ENCODE measurements at places on chromosomes 3 and 15.

GRCh38 chr3:116390318-116390717 lies 55.0 kb downstream of the LSAMP start:
- no peak for DNase-seq

DNA sequence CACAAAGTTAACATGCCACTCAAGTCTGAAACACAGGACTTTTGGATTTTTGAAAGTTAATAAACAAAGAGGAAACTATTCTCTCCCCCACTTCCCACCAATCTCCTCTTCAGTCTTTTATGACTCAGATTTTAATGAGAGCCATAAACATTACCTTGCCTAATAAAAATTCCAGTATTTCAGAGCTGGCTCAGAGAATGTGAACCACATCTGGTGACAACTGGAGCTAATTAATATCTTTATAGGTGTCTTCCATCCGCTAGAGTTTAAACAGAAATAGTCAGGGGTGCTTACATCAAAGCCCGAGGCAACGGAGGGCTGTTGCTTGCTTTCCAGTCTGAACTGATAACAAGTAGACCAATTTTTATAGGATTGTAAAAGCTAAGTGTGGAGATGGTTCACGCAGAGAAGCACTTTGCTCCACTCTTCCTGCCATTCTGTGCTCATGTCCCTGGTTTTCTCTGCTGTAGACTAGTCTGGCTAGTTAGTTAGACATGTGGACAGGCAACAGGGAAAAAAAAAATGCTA lies 363.6 kb downstream of the NR2F2 start:
- no peak for DNase-seq

GRCh38 chr3:39718674-39719595 lies 90.5 kb upstream of the MYRIP start:
- DNase-seq: no peak

DNA sequence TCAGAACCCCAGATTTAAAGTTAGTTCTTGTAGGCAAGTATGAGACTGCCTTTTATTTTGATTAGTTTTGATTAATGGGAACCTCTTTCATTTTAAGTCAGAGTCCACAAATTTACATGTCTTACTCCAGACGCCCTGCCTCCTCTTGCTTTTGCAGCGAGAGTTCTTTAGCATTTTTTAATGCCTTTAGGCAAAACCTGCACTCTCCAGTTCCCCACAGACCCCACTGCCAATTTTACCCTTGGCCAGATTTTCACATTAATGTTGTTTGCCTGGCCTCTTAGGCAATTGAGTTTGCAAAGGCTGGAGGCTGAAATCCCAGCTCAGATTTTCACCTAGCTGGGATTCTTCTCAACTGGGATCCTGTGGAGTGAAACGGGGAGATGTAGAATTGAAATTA lies 85.8 kb downstream of the GAP43 start:
- DNase-seq: no peak

DNA sequence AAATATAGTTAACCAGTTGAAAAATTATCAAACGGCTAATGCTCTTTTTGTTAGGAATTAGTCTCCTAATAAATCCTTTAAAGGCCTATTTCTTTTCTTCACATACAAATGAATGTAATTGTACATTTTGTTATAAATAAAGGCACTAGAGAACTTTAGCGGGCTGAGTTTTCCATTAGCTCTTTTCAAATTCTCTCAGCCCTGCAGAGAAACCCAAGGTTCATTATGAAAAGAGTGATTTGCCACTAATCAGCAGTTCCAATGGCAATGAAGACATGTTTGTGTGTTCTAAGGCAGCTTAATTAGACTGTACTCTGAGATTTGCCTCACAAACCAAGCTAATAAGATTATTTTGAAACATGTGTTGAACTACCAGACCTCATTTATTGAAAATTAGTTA lies 64.6 kb upstream of the P2RY1 start:
- no peak for DNase-seq

DNA sequence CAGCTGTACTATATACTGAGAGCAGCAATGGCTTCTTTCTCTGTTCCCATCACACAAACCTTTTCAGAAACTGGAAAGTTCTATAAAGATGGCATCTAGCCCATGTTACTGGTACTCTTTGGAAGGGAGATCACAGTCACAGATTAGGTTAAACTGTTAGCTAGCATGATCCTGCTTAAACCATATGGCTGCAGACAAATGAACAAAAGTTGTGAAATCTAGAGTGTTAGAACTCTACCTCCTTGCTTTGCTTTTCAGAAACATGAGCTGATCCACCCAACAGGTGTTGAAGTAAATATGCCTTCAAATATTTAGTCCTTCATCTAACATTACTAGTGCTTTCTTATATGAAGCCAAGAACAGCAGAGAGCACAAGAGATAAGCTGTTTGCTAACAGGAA lies 102.6 kb downstream of the SNRK start:
- no peak for DNase-seq

DNA sequence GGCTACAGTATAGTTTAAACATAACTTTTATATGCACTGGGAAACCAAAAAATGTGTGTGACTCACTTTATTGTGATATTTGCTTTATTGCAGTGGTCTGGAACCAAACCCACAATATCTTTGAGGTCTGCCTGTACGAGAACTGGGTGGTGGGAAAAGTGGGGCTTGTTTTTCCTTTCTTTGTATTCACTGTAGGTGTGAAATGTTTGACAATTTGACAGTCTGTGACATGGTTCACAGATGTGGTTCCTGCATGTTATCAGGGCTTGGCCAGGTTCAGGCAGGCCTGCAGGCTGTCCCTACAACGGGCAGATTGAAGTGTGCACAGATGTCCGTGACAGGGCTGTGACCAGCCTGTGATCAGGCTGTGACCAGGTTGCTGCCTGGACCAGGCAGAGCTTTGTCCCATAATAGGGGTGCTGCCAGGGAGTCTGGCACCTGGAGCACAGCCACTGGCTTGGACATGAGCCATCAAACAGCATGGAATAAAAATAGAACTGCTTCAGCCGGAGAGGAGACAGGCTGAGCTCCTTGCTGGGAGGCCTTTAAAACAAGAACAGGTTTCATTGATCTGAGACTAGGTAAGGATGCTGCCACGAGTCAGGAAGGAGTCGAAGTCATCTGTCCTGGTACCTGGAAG lies 61.0 kb downstream of the KLF13 start:
- no peak for DNase-seq

DNA sequence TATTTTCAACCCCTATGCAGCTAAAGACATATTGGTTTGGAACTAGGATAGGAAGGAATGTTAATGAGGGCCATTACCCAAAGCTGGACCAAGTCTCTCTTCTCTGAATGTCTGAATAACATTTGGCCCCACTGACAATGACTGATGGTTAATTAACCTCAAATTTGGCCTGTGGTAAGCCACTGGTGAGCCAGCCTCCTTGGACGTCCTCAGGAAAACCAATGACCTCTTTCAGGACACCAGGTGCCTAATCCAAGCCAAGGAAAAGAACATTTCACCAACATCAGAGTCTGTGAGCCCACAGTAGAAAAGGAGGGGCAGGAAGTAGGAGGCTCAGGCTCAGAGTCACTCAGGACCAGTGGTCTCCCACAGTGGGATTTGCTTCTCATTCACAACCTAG lies 56.4 kb upstream of the ETV5 start:
- no peak for DNase-seq

- DNase-seq: no peak
Observed at GRCh38 chr15:89112341-89112971, 24.2 kb downstream of the ABHD2 start.

- DNase-seq: no peak
Observed at GRCh38 chr3:170566413-170566812, 19.5 kb downstream of the SLC7A14 start.

All from GDM1 (cell line).